ENCODE measurements at places on chromosomes 7 and 10.

DNA sequence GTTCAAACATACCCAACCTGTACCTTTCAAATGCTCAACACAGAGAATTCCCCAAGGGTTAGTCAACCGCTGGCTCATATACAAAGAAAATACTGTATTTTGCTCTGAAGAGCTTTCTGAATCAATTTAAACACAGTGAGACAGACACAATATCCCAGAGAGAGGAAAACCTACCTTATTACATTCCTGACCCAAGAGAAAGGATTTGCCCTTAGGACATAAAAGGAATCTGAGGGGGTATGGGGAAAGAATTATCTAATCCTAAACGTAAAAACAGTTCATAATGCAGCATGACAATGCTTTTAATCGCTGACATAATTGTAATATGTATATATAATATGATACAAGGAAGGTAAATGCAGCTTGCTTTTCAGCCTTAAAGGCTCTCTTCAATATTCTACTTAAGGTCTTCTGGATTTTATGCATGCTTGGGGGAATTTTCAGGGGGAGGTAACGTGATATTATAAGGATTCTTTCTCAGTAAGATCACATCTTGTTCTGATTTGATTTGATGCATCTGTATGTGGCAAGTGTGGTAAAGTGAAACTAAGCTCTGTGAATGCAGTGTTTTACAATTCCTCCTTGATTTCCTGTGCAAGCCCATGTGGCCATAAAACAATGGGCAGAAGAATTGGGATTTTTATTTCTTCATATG, 240.5 kb downstream of the GLI3 start:
- DNase-seq: no peak

DNA sequence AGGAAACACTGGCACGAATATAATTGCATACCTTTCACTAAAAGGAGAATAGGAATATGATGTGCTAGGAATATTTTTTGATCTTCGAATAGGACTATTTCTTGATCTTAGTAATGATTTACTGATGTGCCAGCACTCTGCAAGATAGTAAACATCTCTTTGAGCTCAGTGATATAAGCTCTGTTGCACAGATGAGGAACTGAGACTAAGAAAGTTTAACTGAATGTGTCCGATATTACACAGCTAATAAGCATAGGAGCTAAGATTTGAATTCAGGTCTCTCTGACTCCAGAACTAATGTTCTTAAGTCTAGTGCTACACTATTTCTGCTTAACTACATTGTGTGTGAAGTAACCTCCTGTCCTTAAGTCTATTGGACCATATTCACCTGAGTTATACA, 98.4 kb upstream of the PTPRZ1 start:
- DNase-seq: no peak

- no peak for DNase-seq
These were observed 65.9 kb downstream of the FAM204A start for GRCh38 chr10:118276204-118276603.

- no peak for DNase-seq
These were observed 39.2 kb upstream of the LRRC17 start for GRCh38 chr7:102873470-102874165.

DNA sequence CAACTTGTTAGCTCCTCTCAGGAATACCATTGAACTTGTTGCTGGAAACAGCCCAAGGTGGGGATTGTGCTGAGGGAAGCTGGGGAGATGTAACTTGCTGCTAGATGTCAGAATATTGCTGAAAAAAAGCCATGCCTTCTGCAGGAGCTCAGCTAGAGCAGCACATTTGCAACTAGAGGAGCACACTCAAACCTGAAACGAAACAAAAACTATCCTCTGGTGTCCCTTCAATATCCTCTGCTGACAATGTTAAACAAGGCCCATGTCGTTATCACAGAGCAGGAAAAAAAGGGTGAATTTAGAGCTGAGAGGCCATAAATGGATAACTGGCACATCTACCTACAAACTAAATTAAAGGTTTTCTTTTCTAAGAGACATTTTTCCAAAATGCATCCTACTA, 53.7 kb upstream of the MACC1 start:
- no peak for DNase-seq

DNA sequence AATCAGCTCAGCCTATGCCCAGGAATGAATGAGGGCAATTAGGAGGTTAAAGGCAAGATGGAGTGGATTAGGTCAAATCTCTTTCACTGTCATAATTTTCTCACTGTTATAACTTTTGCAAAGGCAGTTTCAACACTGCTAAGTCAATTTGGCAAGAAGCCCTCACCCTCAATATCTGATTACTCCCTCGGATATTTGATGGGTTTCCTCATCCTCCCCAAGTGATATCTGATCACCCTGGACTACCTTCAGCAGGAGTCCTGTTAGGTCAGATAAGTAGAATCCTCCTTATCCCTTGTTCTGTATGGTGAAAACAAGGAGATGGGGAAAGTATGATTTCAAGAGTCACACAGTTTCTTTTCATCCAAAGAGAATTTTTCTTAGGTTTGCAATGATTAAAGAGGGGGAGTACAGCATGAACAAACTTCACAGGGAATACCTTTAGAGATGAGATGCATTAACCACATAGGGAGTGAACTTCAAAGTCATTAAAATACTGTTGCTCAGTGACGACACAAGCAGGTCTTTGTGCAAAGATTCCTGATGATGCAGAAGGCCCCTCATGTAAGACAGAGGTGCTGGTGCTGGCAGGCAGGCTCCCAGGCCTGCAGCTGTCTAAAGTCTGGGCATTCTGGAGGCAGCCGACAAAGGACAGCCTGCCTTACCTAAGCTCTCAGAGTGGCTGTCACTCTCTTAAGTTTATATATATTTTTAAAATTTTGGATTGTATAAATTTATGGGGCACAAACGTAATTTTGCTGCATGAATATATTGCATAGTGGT, 75.4 kb upstream of the POM121L12 start:
- no peak for DNase-seq

DNA sequence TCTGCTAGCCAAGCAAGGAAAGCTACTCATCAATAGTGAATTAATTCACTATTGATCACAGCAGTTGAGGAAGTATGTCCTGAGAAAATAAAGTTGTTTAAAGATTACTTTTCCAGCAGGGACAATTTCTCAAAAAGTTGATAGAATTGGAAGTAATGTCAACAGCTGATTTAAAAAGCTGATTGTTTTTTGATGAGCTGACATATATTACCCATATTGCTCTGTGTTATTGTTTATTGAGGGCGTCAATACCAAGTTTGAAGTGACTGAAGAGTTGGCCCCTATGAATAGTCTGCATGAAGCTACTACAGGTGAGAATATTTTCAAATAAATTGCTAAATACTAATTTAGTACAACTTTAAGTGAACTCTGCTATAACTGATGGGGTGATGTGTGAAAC, 28.0 kb downstream of the ZFAND4 start:
- DNase-seq: no peak

DNA sequence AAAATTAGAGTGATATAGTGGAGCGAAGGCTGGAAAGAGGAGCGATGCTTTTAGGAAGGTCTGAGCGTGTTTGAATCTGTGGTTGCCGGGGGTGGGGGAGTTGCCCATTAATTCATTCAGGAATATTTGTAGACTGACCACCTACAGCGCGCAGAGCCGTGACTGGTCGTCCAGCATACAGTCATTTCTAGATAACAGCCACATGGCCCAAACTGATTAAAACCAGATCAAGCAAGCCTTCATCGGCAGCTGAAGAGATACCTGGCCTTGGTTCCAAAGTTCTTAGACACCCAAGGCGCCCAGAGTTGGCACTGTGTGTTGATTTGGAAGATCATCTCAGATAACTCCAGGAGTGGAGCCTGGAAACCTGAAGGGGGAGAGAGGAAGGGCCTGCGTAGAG, 1.7 kb downstream of the PROSER2 start:
- no peak for DNase-seq
